ENCODE measurements at places on chromosomes 2 and 18.

DNA sequence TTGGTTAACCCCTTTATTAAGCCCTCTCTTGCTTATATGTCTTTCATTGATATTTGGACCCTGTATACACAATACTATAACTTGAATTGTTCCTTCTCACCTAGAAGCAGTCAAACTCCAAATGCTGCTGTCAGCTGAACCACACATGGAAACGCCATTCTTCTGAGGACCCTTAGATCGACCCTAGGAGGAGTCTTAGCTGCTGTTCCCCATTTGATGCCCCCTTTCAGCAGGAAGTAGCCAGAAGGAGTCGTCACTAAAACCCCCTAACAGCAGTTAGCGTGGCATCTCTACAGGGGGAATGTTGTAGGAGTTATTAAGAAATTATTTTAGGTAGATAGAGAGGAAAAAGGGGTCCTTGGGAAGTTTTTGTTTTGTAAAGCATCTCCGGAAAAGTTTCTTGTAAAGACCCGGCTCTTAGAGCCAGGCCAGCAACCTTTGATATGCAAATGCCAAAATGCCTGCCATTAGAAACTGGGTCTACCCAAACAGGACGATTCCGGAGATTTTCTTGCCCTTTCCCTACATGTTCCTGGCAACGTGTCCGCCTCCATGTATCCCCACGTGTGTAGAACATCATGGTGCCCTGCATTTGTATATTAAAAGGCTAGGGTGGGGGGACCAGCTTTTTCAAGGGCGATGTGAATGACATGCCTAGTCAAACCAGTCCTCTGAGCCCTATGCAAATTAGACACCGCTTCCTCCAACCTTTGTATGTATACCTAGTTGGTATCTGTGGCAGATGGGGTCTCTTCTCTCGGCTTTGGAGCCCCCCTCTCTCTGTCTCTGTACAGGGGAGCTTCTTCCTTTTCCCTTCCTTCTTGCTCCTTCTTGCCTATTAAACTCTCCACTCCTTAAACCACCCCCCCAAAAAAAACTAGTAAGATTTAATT is 638.4 kb upstream of the POU3F3 start:
- no peak for DNase-seq

DNA sequence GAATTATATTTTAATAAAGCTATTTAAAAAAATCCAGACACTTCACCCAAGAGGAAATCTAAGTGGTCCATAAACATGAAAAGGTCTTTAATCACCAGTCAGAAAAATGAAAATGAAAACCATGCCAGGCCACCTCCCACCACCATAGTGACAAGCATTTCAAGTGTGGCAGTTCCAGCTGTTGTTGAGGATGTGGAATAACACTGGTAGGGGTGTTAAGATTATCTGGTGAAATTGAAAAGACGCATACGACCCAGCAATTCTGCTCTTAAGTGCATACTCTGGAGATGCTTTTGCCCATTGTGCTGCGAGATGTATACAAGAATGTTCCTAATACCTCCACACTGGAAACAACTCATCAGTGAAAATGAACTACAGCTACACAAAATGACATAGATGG is 82.2 kb downstream of the MSH2 start:
- no peak for DNase-seq

- no peak for DNase-seq
Measured at GRCh38 chr2:27920148-27920885, 29.8 kb downstream of the BABAM2 start.

- DNase-seq: no peak
Measured at GRCh38 chr2:38215522-38215921, 139.6 kb upstream of the CYP1B1 start.

Measured in stimulated activated CD4-positive, alpha-beta T cell treated with anti-CD3 and anti-CD28 coated beads, Interleukin-1b, Interleukin-23, amount 100 ng/mL, for 4 hours (primary cell).